ENCODE measurements at places on chromosomes 6 and 20.

- peak; percentile 59 for DNase-seq
These were observed 599.2 kb downstream of the COL12A1 start for GRCh38 chr6:74606582-74607071.

GRCh38 chr6:43715056-43715788, 27.6 kb upstream of the MRPS18A start:
- DNase-seq, result no peak

- DNase-seq, result no peak
These were observed 63.9 kb upstream of the IFNGR1 start for GRCh38 chr6:137283080-137283479.

GRCh38 chr6:87822011-87822410, 120.0 kb upstream of the AKIRIN2 start:
- DNase-seq, result peak; percentile 36

- no peak for DNase-seq
These were observed 125.6 kb downstream of the FIG4 start for GRCh38 chr6:109816452-109817374.

- no peak for DNase-seq
These were observed 7.0 kb downstream of the TMEM200A start for GRCh38 chr6:130372786-130373185.
